ENCODE measurements at places on chromosomes 7 and 10. TPM values are rescaled to one million over a fixed set of nuclear protein-coding genes. Genes with fewer than 3 reads are reported as not detected.

GRCh38 chr10:15419279-15419874 is 48.3 kb upstream of the FAM171A1 start:
- H3K4me3 ChIP-seq: no peak overlapping the region
- DNase-seq: no peak
- no peaks in the 10 kb centered on the region for H3K27me3 ChIP-seq
- no peaks in the 10 kb centered on the region for H3K4me1 ChIP-seq
- H3K36me3 ChIP-seq: peaks cover 4% of the 10 kb centered on the region

GRCh38 chr7:7876419-7876818 is 92.2 kb upstream of the GLCCI1 start:
- H3K4me1 ChIP-seq: no peaks in the 10 kb centered on the region
- DNase-seq: no peak
- no peaks in the 10 kb centered on the region for H3K27me3 ChIP-seq
- H3K36me3 ChIP-seq: peaks cover 6% of the 10 kb centered on the region
- H3K4me3 ChIP-seq: no peak overlapping the region

DNA sequence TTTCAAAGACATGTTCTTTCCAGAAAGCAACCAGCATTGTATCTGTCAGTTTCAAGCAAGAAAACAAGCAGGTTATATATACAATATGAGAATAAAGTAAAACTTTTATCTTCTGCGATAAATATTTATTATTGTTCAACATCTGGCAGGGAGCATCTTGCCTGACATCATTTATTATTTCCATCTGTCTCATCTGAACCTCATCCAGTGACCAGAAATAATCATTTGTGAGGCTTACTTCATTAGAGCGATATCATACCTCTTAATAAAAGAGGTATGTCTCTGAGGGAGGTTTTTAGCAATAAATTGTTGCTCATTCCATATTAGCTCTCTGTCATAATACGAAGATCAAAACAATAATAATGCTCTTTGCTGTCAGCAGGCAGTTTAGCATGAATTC is 226.1 kb downstream of the CDC14C start:
- peaks cover 3% of the 10 kb centered on the region for H3K27me3 ChIP-seq
- no peak for DNase-seq
- H3K36me3 ChIP-seq: no peaks in the 10 kb centered on the region
- no peak overlapping the region for H3K27ac ChIP-seq
- H3K4me1 ChIP-seq: peaks cover 3% of the 10 kb centered on the region

DNA sequence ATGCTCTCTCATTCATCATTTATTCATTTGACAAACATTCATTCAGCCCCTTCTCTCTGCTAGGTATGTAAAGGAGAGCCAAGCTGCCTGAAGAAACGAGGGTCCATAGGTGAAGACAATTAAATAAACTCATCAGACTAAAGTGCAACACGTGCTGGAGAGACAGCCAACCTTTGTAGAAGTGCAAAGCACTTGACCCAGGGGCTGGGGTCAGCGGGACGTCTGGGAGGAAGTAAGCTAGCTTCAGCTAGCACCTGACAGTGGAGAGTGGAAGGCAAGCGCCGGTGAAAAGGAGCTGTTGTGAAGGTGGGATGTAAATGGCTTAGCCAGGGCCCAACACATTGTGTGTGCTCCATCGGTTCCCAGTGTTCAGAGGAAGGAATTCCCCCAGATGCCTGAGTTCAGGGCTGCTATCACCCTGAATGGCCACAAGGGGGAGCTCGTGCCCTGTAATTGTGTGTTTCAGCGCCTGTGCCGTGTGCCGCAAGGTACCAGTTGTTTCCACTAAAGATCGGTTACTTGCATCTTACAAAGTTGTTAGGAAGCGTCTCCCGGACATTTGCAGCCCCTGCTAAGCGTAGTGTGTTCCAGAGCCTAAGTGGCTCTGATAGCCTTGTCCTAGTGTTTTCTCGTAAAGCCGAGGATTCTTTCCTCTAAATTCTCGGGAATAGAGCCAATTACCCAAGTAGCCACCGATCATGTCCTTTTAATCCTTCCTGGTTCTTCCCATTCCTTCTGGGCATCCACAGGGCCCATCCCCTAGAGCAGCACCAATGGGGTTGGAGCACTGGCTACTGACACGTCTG is 30.6 kb downstream of the TLX1 start:
- H3K4me3 ChIP-seq: no peak overlapping the region
- no peaks in the 10 kb centered on the region for H3K36me3 ChIP-seq
- no peak overlapping the region for H3K27ac ChIP-seq
- DNase-seq: peak; percentile 87

- no peak overlapping the region for H3K27ac ChIP-seq
- H3K4me3 ChIP-seq: no peak overlapping the region
- H3K36me3 ChIP-seq: no peaks in the 10 kb centered on the region
- DNase-seq: no peak
- peaks cover 9% of the 10 kb centered on the region for H3K4me1 ChIP-seq
Measured at GRCh38 chr7:22666732-22667131, 60.3 kb upstream of the IL6 start.

DNA sequence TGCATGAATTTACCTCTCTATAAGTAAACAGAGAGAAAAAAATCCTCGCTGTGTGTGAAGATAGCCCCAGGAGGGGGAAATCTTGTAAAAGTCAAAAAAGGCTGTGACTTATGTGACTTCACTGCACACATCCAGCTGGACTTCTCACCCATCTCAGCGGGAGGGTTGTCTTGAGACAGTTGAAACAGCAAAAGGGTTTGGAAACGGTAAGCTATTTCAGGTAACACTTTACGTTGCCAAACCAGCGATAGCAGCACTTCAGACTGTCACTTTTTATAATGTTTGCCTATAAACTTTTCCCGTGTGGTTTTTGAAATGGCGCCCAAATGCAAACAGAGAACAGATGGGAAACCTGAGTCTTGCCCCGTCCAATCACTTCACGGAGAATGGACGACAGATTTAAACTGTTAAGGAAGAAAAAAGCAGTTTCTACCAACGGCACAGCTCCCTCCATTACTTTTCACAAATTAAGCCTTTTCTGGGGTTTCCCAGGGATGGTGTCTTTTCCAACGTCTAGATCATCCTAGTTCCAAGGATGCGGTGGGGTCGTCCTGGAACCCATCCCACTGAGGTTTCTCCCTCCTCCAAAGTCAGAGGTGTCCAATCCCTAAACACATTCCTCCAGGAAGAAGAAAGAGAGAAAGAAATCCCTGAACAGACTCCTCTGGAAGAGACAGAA is 25.2 kb downstream of the FGFR2 start:
- DNase-seq: no peak
- H3K27me3 ChIP-seq: no peaks in the 10 kb centered on the region
- peak overlapping the region; percentile 80 for H3K27ac ChIP-seq
- H3K4me1 ChIP-seq: peaks cover 58% of the 10 kb centered on the region
- no peaks in the 10 kb centered on the region for H3K36me3 ChIP-seq

DNA sequence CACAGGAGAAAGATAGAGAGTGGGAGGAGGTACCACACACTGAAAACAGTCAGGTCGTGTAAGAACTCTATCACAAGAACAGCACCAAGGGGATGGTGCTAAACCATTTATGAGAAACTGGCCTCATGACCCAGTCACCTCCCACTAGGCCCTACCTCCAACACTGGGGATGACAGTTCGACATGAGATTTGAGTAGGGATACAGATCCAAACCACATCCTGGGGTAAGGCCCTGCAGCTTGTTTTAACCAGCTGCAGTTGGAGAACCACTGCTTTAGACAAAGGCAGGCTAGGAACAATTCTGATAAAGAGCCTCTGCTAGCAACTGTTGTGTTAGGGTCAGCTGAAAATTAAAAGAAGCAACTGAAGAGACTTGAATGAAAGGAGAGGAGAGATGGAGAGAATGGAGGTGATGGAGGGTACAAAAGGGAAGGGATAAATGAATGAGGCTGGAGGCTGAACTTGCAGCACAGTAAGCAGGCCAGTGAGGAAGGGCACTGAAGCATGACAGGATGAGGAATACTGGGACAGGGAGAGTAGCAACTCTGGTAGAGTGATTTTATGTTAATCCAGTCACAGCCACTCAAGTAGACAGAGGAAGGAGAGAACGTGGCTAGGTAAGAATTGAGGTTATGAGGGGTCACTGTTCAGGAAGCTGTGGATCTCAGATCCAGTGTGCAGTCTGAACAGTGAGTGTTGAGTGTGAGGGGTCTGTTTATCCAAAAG is 23.6 kb downstream of the MEST start:
- H3K36me3 ChIP-seq: peaks cover 2% of the 10 kb centered on the region
- no peak overlapping the region for H3K27ac ChIP-seq
- H3K4me1 ChIP-seq: no peaks in the 10 kb centered on the region
- no peaks in the 10 kb centered on the region for H3K27me3 ChIP-seq
- no peak for DNase-seq

ADAM8 gene
- total RNA-seq: 16.9 TPM

SPDYE6 gene
- total RNA-seq: not detected

GJD4 gene
- total RNA-seq: not detected

EVX1 gene
- 1.4 TPM for total RNA-seq

SFRP4 gene
- 6.4 TPM for total RNA-seq
